ENCODE measurements at places on chromosomes 5 and 9.

DNA sequence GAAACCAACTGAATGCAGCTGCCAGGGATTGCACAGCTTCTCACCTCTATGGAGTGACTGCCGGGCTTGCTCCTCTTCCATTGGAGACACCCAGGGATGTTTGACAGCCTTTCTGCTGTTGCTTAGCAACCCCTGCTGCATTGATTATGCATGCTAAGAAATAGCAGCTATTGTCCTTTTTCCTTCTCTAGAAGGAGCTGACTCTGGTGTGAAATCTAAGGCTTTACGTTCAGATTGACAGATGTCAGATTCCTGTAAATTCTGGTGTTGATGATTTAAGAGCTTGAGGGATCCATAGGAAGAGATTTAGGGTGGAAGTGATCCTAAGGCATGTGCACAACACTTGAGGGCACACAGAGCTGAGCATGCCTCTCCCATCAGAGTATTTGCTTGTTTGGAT lies 267.7 kb downstream of the NTRK2 start:
- DNase-seq = no peak

- no peak for DNase-seq
These were observed 105.5 kb upstream of the PDE4D start for GRCh38 chr5:59999056-59999455.

DNA sequence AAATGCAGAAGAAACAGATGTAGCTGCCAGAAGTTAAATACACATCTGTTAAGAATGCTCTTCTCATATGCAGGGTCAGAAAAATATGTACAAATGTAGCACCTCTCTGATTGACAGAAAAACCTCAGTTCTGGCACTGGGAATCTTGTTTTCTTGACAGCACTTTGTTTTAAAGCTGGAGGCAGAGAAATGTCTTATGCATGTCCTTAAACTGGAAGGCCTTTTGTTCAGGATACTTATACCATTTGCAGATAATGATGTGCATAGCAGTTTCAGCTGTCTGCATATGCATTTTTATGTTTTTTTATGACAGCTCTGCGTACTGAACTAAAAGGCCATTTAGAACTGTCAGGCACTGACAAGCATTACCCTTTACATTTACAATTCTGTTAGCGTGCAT lies 567.9 kb downstream of the EBF1 start:
- DNase-seq = no peak

- no peak for DNase-seq
These were observed 334.2 kb downstream of the PDE4D start for GRCh38 chr5:59559323-59559722.

GRCh38 chr5:65742565-65743231 lies 20.7 kb downstream of the NLN start:
- DNase-seq = peak; percentile 88

GRCh38 chr5:6195711-6196358 lies 182.5 kb downstream of the MED10 start:
- no peak for DNase-seq

- peak; percentile 81 for DNase-seq
These were observed 142.0 kb upstream of the RGMB start for GRCh38 chr5:98631311-98632054.

DNA sequence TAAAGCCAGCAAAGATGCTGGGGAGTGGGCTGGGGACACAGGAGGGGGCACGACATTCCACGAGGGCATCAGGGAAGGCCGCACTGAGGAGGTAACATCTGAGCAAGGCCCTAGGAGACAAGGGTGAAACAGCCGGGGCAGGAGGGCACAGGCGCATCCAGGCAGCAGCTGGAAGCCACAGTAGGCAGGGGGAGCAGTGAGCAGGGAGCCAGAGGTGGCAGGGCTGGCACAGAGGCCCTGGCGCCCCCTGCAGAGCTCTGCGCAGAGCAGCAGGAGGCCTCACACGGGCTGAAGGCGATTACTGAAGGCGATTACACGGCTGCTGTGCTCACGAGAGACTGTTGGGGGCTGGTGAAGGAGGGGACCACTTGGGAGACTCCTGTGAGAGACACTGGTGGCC lies 15.4 kb downstream of the LMAN2 start:
- no peak for DNase-seq

DNA sequence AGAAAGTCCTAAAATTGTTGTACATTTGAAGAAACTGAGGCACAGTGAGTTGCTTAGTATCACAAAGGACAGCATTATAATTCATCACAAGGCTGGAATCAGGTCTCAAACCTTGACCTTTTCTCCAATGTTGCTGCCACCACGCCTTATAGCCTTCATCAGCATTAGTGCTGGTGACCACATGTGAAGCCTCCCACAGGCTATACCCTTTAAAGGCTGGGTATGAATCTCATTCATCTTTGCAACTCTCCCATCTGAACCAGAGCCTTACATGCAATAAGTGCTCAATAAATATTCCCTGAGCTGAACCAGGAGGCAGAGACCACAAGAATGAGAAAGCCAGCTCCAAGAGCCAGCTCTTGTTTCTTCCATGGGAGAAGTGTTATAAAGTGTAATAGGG lies 104.7 kb downstream of the SPOCK1 start:
- no peak for DNase-seq

DNA sequence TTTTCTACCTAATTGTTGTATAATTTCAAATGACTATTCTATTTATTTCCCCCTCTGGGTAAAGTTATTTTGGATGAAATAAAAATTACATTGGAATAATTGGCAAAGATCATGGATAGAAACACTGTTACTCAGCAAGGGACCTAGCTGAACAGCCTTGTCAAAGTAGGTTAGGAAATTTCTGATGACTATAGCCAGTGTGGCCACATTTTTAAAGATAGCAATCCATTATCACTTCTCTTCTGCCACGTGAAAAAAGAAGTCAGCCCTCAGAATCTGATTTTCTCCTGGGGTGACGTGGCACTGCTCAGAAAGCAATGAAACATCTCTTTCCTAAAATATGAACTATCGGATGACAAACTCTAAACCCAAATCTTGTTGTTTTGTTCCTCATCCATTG lies 784.2 kb upstream of the RIOK2 start:
- DNase-seq = no peak

DNA sequence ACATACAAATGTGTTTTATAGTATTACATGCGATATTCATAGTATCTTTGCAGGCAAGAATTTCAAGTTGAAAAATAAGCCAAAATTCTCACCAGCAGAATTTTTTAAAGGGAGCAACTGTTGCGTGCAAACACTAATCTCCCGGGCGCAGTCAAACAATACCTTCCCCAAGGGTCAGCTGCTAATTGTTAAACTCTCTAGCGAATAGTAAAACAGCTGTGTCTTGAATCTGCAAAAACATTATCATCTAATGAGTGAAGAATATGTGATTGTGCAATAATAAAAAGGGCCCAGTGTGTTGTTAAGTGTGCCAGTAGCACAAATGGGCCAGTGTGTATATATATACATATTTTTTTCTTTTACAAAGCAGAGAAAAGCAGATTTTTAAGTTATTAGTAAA lies 131.4 kb downstream of the CCDC192 start:
- peak; percentile 80 for DNase-seq

DNA sequence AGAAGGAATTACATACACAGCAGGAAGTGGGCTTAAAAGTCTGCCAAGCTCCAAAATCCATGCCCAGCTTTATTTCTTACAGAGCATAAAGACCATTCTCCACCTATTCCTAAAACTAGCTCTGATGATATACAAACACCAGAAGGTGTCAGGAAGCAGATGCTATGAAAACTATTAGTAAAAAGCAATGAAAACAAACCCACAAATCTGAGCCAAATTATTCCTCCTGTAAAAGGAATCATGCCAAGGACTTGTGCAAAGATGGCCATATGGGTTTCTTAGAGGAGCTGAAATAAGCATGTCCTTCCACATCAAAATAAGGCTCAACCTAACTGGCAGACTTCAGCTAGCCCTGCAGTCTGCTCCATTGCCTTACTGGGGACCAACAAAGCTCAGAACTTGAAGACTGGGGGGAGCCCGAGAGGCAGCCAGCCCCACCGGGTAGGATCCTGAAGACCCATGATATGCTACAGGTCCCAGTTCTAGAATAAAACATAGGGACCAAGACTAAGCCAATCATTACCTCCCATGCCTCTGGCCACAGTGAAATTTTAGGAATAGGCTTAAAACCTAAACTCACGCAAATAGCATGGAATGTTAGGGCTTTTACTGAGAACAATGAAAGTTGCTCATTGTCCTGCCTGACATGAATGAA lies 42.8 kb upstream of the GABRP start:
- no peak for DNase-seq

DNA sequence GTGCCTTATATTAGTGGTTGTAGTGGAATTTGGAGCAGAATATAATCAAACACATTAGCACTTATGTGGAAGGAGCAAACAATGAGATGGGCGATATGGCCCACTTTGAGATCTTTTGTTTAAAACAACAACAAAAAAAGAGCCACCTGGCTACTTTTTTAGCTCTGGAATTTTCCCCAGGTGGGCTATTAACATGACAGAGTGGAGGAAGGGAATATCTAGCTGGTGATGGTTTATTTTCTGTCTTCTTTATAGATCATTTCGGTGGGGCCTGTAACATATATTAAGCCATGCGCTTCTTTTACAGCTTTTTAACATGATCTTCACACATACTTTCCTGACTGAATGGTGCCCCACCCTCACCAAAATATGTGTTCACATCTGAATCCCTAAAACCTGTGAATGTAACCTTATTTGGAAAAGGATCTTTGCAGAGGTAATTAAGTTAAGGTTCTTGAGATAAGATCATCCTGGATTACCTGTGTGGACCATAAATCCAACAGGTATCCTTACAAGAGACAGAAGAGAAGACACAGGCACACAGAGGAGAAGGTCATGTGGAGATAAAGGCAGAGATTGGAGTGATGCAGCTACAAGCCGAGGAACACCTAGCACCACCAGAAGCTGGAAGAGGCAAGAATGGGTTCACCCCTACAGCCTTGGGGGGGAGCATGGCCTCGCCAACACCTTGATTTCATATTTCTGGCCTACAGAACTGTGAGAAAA lies 16.6 kb upstream of the ENTREP1 start:
- no peak for DNase-seq

DNA sequence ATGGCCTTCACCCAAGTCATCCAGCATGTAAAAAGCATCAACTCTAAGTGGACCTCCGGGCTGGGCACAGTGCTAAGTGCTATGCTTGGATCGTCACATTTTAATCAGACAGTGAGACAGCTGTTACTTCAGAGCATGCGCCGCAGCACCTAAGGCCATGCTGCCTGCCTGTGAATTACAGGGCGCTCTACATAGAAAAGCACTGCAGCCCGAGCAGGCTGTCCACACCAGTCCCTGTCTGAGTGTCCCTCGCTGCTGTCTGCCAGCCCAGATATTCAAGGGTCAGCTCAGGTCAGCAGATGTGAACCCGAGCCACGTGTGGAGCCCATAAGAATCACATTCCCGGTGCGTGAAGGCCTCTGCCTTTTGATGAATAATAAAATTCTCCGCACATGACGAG lies 37.1 kb downstream of the AK8 start:
- DNase-seq = no peak

DNA sequence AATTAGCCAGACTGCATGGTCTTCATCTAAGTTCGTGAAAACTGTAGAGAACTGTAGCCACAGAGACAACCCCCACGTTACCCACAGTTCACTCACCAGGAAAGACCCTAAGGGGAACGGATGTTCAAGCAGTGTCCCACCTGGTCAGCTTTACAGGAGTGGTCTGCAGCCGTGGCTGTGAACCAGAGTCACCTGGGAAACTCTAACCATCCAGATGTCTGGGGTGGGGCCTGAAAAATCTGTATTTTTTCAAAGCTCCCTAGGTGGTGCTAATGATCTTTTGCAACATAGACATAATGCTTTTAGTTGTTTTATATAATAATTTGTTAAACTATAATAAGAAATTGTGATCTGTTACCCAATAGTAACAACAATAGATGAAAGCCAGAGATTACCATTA lies 47.7 kb upstream of the ANGPTL2 start:
- DNase-seq = no peak

- DNase-seq = no peak
These were observed 9.8 kb downstream of the CLTB start for GRCh38 chr5:176406436-176407052.

DNA sequence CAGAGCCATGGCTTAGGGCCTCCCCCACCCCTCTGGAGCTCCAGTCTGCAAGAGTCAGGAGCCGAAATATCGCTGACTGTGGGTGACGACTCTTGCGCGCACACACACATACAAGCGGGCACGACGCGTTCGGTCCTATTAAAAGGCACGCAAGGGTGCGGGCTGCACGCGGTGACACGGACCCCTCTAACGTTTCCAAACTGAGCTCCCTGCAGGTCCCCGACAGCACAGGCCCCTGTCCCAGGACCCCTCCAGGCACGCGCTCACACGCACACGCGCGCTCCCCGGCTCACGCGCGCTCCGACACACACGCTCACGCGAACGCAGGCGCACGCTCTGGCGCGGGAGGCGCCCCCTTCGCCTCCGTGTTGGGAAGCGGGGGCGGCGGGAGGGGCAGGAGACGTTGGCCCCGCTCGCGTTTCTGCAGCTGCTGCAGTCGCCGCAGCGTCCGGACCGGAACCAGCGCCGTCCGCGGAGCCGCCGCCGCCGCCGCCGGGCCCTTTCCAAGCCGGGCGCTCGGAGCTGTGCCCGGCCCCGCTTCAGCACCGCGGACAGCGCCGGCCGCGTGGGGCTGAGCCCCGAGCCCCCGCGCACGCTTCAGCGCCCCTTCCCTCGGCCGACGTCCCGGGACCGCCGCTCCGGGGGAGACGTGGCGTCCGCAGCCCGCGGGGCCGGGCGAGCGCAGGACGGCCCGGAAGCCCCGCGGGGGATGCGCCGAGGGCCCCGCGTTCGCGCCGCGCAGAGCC lies at the start of gene GRIN1:
TSS of gene GRIN1 (plus strand) at position 433 of the 746 bp plus-strand sequence. CDS start 333 bp downstream, outside the sequence.
- DNase-seq = peak; percentile 15

- no peak for DNase-seq
These were observed 351.2 kb downstream of the KDM4C start for GRCh38 chr9:7108936-7109335.

DNA sequence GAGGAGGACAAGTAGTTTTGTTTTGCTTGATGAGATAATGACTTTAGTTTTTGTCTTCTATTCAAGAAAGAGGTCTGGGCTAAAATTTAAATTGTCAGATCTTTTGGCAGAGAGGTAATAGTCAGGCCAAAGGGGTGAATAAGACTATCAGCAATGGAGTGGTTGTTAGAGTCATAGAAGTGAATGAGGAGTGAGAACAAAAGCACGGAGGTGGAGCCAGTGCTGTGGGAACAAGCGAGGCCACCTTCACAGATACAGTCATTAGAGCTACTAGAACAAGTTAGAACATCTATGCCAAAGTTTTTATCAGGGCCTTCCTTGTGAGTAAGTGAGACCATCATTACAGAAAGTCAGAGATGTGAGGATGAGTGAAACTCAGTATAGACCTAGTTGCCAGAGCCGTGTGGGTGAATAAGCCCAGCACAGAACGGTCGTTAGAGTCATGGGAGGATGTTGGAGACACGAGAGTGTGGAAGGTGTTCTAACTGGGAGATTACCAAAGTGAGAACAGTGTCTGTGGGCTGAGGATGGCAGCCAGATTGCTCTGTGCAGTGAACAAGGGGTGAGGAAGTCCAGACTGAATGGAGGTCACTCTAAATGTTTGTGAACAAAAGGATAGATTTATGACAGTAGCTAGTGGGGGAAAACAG lies 135.1 kb downstream of the RPS23 start:
- DNase-seq = no peak

DNA sequence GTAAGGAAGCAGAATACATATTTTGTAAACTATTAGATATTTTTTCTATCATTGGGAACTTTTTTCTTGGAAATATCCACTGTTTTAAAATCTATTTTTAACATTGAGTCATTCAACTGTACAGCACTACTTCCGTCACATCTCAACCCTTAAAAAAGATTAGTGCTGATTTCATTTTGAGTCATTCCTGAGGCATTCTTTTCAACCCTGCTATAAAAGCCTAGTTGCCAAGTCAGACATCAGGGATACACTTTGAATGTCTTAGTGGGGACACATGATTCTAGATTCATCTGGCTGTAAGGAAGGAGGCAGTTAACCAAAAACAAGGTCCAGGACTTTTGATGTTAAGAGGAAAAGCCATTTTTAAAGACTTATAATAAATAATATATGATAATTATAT lies 160.9 kb downstream of the GIN1 start:
- peak; percentile 96 for DNase-seq
